ENCODE measurements at places on chromosomes 7 and 10. TPM values are rescaled to one million over a fixed set of nuclear protein-coding genes. Genes with fewer than 3 reads are reported as not detected.

DNA sequence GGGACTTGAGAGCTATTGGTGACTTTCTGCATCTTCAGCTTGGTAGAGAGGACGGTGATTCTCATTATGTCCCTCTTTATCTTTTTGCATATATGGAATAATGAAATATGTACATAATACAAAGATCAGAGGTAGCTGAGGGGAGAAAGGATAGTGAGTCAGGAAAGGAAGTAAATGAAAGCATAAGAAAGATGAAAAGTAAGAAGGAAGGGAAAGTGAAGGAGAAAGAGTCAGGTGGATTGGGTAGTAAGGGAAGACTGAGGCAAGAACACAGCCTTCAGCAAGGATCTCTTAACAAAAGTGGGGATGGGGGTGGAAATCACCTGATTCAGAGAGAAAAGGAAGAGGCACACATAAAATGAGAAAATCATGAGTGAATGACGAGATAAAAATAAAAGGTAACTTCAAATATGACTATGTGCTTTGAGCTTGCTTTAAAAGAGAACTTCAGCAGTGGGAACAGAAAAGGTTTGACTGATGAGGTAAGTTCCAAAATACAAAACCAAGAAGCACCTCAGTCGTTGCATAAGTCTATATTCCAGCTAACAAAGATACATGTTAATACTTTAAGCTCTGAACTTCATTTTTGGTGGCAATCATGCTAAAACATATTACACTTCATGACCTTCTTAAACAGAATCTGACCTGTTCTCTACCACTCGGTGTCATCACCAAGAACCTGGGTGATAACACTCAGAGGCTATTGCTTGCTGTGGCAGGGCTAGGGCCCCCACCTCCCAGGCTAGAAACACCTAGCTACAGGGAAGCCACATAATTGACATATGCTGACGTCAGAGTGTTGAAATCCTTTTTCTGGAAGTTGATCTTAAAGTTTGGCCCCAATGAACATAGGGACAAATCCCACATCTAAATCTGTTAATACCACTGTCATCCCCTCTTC lies 32.9 kb downstream of the NRCAM start:
- no peaks in the 10 kb centered on the region for H3K4me1 ChIP-seq
- DNase-seq, result no peak
- no peak overlapping the region for H3K4me3 ChIP-seq

NPC1L1 gene
- 1.1 TPM for total RNA-seq

ENO4 gene
- not detected for total RNA-seq

TRIM50 gene
- total RNA-seq, result not detected

GRCh38 chr10:117470733-117471132 lies 71.8 kb upstream of the EMX2 start:
- no peaks in the 10 kb centered on the region for H3K36me3 ChIP-seq
- no peak overlapping the region for H3K4me3 ChIP-seq
- no peaks in the 10 kb centered on the region for H3K27me3 ChIP-seq

WEE2 gene
- not detected for total RNA-seq

GPR26 gene
- not detected for total RNA-seq

DNA sequence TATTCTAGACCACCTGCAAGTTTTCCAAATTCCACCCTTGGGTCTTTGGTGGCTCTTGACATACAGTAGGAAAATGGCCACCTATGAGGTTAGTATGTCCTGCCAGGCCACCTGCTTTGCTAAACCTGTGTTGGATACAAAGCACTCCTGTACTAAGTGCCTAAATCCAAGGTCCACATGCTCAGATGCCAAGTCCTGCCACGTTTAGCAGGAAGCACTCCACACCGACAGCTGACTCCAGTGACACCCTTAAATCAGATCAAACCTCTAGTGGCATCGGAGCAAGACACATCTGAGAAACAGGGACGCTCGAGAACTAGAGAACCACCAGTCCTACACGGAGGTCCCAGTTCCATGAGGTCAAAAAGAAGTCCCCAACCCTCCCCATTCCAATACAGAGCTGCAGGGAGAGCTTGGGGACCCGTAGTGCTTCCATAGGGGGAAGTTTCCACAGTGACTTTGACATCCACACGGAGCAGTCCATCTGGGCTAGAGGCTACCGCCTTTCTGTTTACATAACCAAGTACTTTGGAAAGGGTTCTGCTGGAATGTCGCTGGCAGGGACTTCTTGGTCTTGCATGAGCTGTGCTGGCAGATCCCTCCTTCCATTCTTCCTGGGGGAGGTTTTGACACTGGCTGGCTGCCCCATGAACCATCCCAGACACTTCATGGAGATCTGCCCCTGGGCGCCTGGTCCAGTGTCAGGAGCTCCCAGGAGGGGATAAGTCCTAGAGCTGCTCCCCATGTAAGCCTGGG lies 290.6 kb downstream of the PRPF18 start:
- H3K36me3 ChIP-seq, result no peaks in the 10 kb centered on the region
- no peak overlapping the region for H3K4me3 ChIP-seq
- H3K27ac ChIP-seq, result peak overlapping the region; percentile 61
- DNase-seq, result no peak

DNA sequence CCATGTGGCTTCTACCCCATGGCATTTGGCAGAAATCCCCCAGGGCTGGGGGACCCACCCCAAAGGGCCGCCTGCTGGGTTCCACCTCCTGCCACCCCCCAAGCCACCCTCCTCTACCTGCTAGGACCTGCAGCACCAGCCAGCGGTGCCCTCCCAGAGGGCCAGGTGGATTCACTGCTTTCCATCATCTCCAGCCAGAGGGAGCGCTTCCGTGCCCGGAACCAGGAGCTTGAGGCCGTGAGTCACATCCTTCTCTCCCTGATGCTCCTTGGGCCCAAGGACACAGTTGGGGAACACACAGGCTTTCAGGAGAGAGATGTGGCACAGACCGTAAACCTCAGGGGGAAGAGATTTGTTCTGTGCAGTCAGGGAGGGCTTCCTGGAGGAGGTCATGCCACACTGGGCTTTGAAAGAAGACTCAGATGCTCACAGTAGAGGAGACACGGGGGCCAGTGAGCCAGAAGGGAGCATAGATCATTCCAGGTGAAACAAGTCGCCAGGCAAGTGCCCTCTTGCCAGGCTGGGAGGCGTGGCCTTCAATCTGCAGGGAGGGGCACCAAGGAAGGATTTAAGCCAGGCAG lies 11.5 kb upstream of the SH2B2 start:
- peaks cover 6% of the 10 kb centered on the region for H3K36me3 ChIP-seq
- H3K4me3 ChIP-seq, result no peak overlapping the region
- H3K27ac ChIP-seq, result no peak overlapping the region

RBP4 gene
- total RNA-seq, result not detected

- H3K27me3 ChIP-seq, result no peaks in the 10 kb centered on the region
- H3K27ac ChIP-seq, result no peak overlapping the region
- H3K4me1 ChIP-seq, result no peaks in the 10 kb centered on the region
- no peak for DNase-seq
Observed at GRCh38 chr7:107958764-107959526, 44.0 kb downstream of the LAMB1 start.

CYP2W1 gene
- not detected for total RNA-seq

OR2A5 gene
- not detected for total RNA-seq

DNA sequence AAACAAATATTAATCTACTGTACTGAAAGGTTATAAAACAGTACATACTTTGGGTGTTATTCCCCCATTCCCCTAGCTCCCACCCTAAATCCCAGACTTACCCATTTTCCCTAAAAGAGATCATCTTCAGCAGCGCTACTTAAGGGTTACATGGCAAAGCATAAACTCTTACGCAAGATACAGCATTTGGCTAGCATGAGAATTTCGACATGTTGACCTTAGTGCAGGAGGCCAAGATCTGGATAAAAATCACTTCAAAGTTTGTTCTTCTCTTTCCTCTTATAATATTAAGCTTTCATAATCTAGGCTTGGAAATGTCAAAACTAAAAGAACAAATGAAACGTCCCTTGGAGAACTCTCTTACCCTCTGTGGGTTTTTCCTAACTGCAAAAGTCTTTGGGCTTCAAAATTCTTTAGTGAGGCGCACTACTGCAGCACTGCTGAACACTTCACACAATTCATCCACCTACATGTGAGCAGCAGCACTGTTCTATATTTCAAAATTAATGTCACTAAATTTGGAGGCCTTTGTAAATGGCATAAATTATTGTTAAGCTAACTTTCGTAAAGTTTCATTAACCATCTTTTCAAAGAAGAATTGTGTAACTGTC lies 59.5 kb upstream of the PDLIM1 start:
- H3K36me3 ChIP-seq, result peaks cover 70% of the 10 kb centered on the region
- no peak for DNase-seq
- H3K4me1 ChIP-seq, result peaks cover 65% of the 10 kb centered on the region
- no peak overlapping the region for H3K4me3 ChIP-seq
- peak overlapping the region; percentile 79 for H3K27ac ChIP-seq

- H3K36me3 ChIP-seq, result no peaks in the 10 kb centered on the region
- H3K27me3 ChIP-seq, result no peaks in the 10 kb centered on the region
- peak overlapping the region; percentile 86 for H3K27ac ChIP-seq
- DNase-seq, result peak; percentile 47
Observed at GRCh38 chr10:132627666-132628531, 90.3 kb downstream of the INPP5A start.

GRCh38 chr10:62924344-62924748 lies 108.2 kb upstream of the EGR2 start:
- no peaks in the 10 kb centered on the region for H3K27me3 ChIP-seq
- no peak overlapping the region for H3K27ac ChIP-seq
- H3K4me3 ChIP-seq, result no peak overlapping the region
- H3K4me1 ChIP-seq, result no peaks in the 10 kb centered on the region
- no peak for DNase-seq
- H3K36me3 ChIP-seq, result no peaks in the 10 kb centered on the region

IGFBP1 gene
- total RNA-seq, result not detected

DNA sequence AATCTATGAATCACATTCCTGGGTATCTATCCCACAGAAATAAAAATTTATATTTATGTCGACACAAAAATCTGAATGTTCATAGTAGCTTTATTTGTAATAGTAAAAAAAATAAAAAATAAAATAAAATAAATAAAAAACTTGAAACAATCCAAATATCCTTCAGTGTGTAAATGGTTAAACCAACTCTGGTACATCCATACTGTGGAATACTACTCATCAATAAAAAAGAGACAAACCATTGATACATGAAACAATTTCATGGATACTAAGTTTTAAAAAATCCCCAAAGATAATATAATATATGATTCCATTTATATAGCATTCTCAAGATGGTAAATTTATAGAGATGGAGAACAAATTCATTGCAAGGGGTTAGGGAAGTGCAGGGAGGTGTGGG lies 48.6 kb downstream of the USP6NL start:
- no peak overlapping the region for H3K27ac ChIP-seq
- no peak overlapping the region for H3K4me3 ChIP-seq
- H3K36me3 ChIP-seq, result no peaks in the 10 kb centered on the region
- H3K27me3 ChIP-seq, result no peaks in the 10 kb centered on the region
- peaks cover 11% of the 10 kb centered on the region for H3K4me1 ChIP-seq

DNA sequence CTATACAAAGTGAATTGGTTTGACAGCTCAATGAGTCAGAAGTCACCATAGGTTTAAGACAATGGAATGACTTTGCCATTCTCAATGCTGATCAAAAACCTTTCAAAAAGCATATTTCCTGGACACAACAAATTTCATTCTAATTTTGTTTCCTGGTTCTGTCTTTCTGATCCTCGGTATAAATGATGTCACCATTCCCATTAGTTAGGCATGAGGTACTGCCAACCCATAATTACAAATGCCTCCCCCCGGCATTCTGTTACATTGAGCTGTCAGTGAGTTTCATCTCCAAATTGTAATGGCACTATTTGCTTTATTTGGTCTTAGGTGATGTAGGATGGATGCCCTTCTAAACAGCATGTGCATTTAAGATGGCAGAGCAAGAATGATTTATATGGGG lies 81.7 kb upstream of the NFE2L3 start:
- H3K36me3 ChIP-seq, result no peaks in the 10 kb centered on the region
- H3K4me1 ChIP-seq, result no peaks in the 10 kb centered on the region
- no peak for DNase-seq
- H3K27ac ChIP-seq, result no peak overlapping the region

DNA sequence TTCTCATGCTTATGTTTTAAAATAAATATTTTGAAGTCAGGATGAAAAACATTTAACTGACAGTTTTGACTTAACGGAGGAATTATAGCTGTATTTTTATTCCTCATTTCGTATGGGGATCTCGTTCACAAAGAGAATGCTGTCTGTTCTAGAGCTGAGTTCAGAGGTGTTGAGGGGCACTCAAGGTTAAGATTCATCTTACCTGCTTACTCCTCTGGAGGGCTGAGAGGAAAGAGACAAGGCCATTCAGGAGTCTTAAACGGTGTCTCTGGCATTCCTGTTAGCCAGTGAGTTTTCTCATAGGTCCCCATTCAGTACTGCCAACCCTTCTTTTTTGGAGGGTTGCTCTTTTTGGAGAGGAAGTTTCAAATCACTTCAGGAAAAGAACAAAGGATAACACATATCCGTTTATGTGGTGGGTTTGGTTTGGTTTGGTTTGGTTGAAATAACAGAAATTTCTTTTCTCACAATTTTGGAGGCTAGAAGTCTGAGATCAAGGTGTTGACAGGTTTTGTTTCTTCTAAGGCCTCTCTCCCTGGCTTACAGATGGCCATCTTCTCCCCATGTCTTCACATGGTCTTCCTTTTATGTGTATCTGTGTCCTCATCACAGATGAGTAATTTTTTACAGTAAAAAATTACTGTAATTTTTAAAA lies 23.1 kb downstream of the CALHM2 start:
- DNase-seq, result no peak
- peaks cover 98% of the 10 kb centered on the region for H3K36me3 ChIP-seq
- no peak overlapping the region for H3K27ac ChIP-seq
- H3K4me3 ChIP-seq, result no peak overlapping the region
- no peaks in the 10 kb centered on the region for H3K4me1 ChIP-seq
- H3K27me3 ChIP-seq, result no peaks in the 10 kb centered on the region

DNA sequence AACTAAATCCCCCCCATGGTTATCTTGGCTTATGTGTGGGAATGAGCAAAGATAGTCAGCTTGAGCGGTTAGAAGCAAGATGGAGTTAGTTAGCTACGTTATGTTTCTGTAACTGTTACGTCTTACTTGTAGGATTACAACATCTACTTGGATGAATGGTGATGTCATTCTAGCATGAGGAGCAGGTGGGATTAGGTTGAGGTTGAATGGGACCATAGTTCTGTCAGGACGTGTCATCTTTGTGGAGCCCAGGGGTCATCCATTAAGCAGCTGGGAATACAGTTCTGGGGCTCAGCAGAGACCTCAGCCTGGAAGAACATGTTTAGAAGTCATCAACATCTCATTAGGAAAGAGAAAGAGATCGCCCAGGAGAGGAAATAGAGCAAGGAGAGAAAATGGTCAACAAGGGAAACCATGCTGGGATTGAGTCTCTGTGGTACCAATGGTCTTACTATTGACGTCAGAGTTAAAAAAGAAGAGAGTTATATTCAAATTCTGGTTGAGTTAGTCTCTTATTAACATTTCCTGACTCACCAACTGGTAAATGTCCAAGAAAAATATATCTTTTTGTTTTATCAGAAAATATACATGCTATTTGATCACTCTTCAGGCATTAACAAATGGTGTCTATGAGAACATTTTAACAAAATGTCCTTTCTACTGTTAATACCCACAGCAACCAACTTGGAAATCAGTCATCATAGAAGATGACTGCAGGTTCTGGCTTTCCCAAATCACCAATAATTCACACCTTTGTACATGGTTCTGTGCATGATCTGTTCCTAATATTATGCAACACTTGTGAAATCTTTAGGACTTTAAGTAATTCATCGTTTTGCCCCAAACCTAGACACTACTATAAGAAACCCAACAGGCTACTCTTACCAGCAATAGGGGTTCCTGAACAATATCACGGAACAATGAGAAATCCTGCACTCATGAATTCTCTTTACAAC lies 96.9 kb downstream of the KIAA1217 start:
- H3K4me3 ChIP-seq, result no peak overlapping the region
- no peaks in the 10 kb centered on the region for H3K36me3 ChIP-seq
- H3K4me1 ChIP-seq, result no peaks in the 10 kb centered on the region
- H3K27me3 ChIP-seq, result no peaks in the 10 kb centered on the region

UBTD1 gene
- total RNA-seq, result 2.9 TPM

TOMM7 gene
- total RNA-seq, result 249 TPM

STRIP2 gene
- total RNA-seq, result not detected

Measured in stomach (tissue), 19 donors.